Heart right ventricle (tissue), 16 donors: ENCODE measurements at places on chromosomes 7 and 10.

DNA sequence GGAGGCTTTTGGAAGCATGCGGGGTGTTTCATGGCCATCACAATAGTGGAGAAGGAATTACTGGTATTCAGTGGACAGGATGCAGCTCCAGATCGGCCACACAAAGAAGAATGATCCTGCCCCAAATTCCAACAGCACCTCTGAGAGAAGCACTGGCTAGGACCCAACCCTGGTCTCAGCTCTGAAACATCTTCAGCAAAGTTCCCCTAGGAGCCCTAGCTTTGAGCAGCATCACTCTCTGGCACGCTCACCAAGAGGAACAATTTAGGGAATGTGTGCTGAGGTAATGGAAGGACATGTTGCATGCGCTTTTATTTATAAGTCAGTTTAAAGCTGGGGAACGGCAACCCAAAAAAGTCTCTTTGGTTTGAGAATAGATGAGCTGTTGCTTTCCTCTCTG is 5.5 kb upstream of the OPN1SW start:
- no peak for DNase-seq

DNA sequence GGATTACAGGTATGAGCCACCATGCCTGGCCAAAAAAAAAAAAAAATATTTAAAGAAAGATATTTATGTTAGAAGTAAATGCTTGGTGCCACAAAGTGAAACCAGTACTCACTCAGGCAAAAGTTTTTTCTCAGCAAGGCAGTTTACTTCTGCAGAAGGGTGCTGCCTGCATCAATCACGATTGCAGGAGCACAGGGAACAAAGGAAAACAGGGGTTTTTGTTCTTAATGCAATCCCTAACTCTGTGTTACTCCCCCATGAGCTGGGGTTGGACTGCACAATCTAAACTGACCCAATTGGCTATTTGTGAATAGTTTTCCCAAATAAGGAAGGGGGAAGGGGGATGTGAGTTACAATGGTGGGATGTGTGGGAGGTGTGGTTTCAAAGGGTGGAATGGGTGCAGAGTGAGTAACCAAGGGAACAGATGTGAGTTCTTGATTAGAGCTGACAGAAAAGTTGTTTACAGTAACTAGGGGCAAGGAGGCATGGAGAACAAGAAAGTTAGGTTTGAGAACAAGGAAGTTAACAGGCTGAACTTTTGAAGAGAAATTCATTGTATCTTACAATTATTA is 255.4 kb downstream of the TYW1 start:
- no peak for DNase-seq

DNA sequence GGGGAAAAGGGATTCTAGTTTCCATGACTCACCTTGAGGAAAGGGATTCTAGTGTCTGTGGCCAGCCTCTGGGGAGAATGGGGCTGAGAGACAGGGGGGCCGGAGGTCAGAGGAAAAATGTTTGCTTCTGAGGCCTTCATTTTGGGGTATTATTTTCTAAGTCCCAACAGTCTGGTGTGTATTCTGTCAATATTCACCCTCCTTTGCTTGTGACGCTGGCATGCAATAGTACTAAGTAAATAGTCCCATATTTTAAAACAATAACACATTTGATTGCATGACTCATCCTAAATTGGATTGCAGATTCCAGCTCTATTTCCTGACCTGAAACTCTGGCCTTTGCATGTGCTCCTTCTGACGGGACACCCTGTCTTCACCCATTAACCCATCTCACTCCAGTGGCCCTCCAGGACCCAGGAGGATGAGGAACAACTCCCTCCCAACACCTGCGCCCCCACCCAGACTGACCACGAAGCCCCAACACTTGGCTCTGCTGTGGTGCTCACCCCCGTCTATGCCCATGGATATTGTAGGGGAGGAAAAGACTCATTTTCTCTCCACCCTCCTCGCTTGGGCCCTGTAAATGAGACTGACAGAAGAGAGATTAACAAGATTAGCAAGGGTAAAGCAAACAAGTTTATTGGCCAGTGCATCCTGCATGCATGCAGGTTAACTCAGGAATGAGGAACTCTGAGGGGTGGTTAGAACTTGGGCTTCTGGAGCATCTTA is 495.6 kb upstream of the KLF6 start:
- no peak for DNase-seq

GRCh38 chr10:131673396-131673795 is 227.4 kb upstream of the PPP2R2D start:
- DNase-seq = no peak

DNA sequence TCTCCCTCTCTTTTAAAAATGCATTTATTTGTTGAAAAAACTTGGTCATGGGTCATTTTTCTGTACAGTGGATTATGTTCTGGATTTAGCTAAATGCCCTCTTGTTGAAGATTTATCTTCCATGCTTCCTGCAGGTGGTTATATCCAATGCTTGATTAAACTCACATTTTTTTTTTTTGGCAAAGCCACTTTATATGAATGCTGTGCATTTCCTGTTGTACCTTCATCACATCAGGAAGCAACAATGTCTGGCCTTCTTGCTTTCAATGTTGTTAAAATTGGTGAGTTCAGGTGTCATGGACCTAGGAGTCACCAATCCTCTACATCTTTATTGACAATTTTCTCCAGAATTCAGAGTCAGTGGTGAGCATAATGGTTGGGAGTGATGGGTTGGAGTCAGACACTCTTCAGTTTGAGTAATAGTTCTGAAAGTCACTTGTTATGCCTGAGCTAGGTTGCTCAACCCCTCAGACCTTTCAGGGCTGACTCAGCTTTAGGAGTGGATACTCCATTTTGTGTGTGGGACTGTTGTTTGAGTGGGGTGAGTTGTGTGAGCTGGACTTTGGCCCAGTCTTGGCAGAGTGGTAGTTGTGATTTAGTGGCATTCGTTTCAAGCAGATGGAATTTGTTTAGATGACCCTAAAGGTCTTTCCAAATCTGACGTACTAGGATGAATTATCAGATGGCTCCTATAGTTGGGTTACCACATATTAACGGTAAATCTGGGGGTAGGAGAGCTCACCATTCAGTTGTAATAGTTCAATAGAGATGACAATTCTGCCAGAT is 213.5 kb upstream of the ZNF32 start:
- no peak for DNase-seq

GRCh38 chr7:76202666-76203030 is 952 bp downstream of the SRRM3 start:
- DNase-seq = no peak

DNA sequence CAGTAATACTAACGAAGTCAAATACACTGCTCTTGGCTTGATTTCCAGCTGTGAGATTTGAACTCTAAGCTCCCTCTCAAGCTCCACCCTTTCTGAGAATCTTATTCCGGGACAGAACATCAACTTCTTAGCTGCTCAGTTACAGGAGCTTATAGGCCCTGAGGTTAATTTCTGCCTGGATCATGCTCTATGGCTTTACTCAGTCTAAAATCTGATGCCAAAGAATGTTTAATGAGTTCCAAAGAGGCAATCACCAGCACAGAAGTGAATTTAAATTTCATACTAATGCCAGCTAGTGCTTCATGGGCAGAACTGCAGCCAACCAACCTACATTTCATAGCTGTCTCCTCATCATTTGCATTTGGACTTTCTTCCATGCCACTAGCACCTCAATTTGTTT is 707.2 kb downstream of the MAGI2 start:
- DNase-seq = no peak

DNA sequence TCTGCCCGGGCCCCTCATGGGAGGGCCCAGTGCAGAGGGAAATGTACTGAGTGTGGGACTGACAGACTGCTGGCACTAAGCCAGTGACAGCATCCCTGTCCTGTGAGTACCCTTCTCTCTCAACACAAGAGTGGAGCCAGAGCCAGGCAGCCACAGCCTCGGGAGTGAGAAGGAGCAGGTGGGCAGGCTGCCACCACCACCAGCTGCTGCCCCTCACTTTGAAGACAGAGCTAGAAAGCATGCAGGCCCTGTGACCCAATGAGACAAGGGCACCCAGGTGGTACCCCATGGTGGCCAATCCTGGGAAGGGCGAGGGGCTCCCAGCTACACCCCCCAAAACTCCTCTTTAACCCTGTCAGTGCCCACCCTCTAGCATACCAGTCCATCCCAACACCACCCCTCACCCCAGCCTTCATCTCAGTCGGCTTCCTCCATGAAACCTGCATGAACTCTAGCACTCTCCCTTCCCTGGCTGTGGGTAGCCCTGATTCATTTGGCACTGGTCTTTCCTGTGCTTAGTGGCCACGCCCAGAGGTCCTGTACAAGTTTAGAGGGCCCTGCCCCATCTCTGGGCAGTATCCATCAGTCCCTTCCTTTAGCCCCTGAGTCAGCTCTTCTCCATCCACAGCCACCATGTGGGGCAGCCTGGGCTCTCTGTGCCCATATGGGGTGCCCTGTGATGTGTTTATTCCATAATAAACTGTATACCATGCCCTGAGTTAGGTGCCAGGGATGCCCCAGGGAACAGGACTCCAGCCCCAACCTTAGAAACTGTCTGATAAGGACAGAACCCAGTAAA is 207.0 kb upstream of the ZMIZ1 start:
- DNase-seq = no peak

GRCh38 chr10:33301097-33301789 is 33.2 kb downstream of the NRP1 start:
- DNase-seq = no peak

GRCh38 chr7:35555934-35556333 is 139.0 kb downstream of the HERPUD2 start:
- DNase-seq = no peak

DNA sequence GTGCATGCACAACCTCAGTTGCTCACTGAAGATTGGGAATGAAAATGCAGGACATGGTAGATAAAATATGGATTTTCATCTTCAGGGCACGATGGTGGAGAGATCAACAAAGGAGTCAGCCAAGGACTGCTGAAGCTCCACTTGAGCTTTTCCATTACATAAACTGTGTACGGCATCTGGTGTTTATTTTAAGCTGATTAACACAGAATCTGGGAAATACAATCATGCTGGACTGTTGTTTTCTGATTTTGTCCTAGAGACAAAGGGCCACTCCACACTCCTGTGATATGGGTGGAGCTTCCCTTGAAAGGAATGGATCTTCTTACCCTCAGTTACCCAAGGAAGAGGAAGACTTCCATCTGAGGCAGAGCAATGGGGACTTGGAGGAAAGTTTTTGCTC is 120.6 kb downstream of the SAMD9 start:
- no peak for DNase-seq

- DNase-seq = peak; percentile 81
Observed at GRCh38 chr10:70478191-70479164, at the start of gene PALD1. Gene PALD1 (plus strand): TSS chr10:70478767. CDS start chr10:70525952, 47,185 bp downstream.

DNA sequence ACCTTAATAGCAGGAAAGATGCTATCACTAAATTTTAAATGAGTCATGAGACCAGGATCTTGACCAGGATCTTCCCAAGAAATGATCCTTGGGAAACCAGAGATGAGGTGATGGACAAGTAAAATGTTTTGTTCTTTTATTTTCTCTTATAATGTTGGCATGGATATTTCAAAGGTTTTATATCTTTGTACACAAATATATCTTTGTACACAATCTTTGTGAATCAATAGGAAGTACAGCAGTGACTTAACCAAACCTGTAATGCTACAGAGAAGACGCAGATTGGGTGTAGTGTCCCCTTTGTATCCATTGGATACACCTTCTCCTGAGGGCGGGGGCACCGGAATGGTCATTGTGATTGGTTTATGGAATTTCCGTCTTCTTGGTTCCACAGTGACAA is 180.1 kb upstream of the CCDC6 start:
- DNase-seq = no peak

DNA sequence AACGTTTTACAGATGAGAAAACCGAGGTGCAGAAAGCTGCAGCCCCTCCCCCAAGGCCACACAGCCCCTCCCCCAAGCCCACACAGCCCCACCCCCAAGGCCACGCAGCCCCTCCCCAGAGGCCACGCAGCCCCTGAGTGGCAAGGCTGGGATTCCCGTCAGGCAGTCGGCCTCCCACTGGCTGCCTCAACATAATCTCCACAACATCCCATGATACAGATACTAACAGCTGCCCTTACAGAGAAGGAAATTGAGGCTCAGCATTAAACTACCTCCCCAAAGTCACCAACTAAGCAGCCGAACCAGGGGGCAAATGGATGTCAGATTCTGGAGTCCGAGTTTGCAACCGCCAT is 15.9 kb downstream of the SH3PXD2A start:
- no peak for DNase-seq

GRCh38 chr10:75350791-75351190 is 50.8 kb downstream of the ZNF503 start:
- no peak for DNase-seq

- no peak for DNase-seq
Observed at GRCh38 chr7:132618271-132618955, 42.1 kb upstream of the PLXNA4 start.

GRCh38 chr7:127588697-127589482 is 679 bp downstream of the ARF5 start:
- peak; percentile 45 for DNase-seq

DNA sequence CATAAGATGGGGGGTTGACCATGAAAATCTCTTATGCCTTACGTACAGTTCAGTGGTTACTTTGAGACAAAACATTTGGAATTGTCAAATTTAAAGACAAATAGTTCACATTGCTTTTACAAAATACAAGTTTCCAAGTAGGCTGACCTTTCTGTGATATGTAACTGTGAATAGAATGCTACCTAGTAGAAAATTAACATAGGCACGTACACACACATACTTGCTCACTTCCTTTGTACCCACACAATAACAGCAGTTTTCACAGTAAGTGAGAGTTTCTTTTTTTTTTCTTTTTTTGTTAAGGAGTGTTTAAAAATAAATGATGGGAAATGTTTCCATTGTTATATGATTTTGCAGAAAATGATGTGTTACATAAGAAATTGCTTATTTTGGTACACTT is 53.3 kb upstream of the SP8 start:
- no peak for DNase-seq

DNA sequence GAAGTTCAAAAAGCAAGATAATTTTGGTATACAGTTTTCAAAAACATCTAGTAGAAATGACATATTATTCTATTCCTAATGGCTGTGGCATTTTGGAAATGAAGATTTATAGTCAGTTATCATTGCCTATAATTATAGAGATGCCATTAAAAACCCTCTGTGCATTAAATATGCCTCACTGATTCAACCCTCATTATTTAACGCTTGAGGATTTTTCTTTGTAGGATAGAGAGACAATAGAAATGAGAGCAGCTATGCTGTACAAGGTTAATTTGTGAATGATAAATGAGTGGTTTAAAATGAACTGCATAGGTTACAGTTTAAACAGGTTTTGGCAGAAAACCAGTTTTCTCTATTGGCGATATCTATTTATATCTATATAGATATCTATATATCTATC is 32.2 kb upstream of the SEMA3A start:
- no peak for DNase-seq

- no peak for DNase-seq
Observed at GRCh38 chr10:43965918-43966570, 317.4 kb upstream of the ZNF32 start.

GRCh38 chr10:68135362-68135761 is 26.1 kb downstream of the MYPN start:
- DNase-seq = no peak

- no peak for DNase-seq
Observed at GRCh38 chr7:158856883-158857668, 718 bp downstream of the DYNC2I1 start.
